GM23248 (cell line): ENCODE measurements at places on chromosomes 12 and 14.
A peak's percentile ranks its signal among the peaks of the same experiment; 100 is the strongest.

GRCh38 chr12:51076236-51076930, 7.0 kb downstream of the CSRNP2 start:
- no peak for DNase-seq

DNA sequence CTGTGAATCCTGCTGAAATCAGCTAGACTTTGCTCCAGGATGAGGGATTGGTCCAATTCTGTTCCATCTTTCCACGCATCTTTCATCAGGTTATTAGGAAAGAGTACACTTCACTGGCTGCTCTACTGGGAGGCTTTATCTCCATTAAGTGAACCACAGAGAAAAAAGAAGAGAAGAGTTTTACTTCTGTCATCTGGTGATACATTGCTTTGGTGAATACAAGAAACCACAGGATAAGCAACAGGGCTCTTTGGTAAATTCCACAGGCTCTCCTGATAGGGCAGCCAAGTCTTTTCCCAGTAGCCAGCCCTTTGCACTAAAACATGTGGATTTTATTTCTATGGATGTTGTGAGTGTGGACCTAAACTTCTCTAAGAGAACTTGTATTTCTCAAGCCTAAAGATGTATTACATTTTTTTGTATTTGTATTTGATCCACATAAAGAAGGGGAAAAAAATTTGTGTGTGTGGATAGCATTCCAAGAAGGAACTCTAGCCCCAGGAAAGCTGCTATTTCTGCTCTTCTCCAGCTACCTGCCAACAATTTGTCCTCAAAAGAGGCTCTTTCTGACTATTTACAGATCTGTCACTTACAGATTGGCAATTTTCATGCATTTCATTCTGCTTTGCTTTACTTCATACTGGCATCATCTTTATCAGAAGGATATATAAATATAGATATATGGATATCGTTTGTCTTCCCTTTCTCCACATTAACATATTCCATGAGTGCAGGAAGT, 1117.6 kb upstream of the TMEM132C start:
- peak; percentile 72 for DNase-seq

- DNase-seq, result peak; percentile 77
These were observed 3.6 kb upstream of the SLC7A8 start for GRCh38 chr14:23186913-23187654.

DNA sequence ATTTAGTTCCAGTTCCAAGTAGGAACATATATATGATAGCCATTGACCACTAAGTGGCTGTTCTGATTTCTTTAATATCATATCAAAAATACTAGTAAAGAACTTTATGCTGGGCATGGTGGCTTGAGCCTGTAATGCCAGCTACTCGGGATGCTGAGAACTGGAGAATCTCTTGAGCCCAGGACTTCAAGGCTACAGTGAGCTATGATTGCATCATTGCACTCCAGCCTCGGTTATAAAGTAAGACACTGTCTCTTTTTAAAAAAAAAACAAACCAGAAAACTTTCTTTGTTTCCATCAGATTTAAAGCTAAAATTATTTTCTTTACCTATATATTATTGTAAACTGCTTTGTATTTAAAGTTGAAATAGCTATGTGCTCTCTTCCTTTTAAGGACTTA, 127.0 kb downstream of the SCAF11 start:
- DNase-seq, result no peak

DNA sequence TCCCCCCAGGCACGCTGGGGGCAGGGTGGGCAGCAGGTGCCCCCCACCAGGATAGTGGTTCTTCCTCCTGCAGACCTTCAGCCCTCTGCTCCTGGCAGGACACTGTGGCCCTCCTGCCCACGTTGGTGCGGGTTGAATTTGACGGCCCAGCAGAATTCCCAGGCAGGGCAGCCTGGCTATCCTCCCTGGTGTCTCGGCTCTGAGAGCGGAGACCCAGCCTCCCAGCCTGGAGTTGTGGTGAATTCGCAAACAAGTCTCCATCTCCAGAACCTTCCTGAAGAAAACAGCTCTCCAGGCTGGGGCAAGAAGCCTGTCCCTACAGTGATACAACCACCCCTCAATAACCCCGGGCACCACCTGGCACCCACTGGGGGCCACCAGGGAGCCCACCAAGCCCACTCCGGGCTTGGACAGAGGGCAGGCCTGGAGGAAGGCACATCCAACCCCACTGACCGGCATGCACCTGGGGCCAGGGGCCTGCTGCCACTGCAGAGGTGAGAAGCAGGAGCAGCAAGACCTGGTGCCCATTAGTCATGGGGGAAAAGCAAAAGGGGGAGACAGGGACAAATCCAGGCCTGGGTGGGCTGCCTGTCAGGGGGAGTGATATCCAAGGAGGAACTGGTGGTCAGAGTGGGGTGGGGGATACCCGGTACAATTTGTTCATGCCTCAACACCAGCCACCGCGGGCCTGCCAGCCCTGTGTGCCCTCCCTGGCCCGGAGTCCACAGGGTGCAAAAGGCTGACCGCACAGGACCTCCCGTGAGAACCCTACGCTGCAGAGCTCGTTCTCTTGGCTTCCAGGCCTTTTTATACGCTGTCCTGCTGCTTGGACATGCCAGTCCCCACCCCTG, 3.6 kb downstream of the ANKRD9 start:
- no peak for DNase-seq

GRCh38 chr12:44296624-44297197, 460.8 kb downstream of the TMEM117 start:
- DNase-seq, result no peak

GRCh38 chr12:68139941-68140340, 19.6 kb downstream of the IFNG start:
- DNase-seq, result no peak

- DNase-seq, result no peak
These were observed 54.5 kb upstream of the ALX1 start for GRCh38 chr12:85225501-85225900.

GRCh38 chr14:73209953-73210352, 27.4 kb upstream of the PAPLN start:
- peak; percentile 35 for DNase-seq

DNA sequence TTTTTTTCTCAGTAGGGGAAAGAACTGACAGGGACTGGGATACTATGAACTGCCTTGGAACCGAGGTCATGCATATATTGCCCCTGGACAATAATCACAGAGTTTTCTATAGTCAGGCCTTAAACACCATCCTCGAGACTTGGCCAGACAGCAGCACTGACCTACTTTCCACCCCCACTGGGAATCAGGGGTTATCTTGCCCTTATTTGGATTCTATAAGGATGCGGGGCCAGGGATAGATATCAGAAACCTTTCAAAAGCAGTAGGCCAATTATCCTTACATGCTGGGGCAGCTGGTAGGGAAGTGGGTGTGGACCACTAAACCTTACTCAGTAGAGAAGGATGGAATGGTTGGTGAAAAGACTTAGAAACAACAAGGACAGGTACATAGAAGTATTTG, 2.0 kb downstream of the ZNF219 start:
- no peak for DNase-seq

DNA sequence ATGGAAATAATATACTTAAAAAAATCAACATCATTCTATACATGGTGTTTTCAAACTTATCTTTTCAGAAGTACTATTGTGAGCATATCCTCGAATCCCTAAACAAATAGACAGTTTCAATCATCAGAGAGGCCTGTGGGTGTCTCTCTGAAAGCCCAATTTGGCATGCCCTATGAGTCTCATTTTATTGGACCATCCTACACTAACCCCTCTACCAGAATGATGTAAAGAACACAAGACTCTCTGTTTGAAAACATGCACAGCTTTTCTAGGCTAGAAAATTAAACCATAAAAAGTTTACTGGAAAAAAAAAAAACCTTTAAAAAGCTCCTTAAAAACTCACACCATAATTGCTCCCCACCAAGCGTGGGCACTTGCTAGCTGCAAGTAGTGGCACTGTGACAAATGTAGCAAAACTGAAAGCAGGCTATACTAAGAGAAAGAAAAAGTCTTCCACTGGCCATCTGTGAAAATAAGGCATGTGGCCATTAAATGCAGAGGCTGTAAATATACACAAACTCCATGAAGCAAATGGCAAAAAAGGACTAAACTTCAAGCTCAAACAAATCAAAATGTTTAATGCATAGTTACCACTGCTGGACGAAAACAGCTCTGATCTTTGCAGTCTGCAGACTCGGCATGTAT, 394.2 kb downstream of the SOX5 start:
- no peak for DNase-seq
